ENCODE measurements at places on chromosomes 12 and 14.

DNA sequence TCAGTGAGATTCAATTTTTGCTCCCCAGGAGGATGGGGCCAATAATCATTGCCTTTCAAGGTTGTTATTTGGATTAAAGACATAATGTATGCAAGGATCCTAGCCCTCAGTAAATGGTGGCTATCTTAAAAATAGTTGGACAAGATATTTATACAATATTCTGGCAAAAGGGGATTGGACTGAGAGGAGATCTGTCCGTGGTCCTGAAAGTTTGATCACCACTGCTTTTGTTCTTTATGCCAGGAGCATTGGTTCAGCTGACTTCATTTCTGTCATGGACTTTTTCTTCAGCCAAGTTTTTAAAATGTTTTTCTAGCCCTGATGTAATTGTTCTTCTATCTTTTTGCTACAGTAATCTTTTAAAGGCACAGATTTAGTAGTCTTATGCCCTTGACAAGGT, 70.2 kb upstream of the TCL1A start:
- no peak for DNase-seq

DNA sequence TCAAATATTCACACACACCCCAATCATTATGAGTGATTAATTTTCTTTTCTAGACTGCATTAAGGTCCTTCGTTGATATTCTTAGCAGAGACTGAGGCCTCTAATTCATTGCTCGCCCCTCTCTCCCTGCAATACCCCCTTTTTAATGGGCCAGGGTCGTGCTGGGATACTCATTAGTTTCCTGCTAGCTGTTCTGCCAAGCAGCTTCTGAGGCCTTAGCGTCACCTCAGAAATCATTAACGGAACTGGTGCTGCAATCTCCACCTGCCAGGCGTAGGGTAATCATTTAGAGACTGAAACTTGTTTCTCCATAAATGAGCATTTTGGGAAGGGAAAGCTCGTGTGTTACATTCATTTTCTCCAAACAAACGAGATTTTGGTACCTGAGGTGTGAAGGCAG, 1054.7 kb downstream of the GALC start:
- no peak for DNase-seq

GRCh38 chr12:981176-981828, 9.7 kb upstream of the ERC1 start:
- DNase-seq = no peak

- DNase-seq = no peak
These were observed 58.5 kb upstream of the ATF7IP start for GRCh38 chr12:14307004-14307403.

- DNase-seq = no peak
These were observed 408 bp upstream of the CACNA2D4 start for GRCh38 chr12:1918884-1919236.

- no peak for DNase-seq
These were observed 402.9 kb downstream of the ZFP36L1 start for GRCh38 chr14:68389943-68390342.

DNA sequence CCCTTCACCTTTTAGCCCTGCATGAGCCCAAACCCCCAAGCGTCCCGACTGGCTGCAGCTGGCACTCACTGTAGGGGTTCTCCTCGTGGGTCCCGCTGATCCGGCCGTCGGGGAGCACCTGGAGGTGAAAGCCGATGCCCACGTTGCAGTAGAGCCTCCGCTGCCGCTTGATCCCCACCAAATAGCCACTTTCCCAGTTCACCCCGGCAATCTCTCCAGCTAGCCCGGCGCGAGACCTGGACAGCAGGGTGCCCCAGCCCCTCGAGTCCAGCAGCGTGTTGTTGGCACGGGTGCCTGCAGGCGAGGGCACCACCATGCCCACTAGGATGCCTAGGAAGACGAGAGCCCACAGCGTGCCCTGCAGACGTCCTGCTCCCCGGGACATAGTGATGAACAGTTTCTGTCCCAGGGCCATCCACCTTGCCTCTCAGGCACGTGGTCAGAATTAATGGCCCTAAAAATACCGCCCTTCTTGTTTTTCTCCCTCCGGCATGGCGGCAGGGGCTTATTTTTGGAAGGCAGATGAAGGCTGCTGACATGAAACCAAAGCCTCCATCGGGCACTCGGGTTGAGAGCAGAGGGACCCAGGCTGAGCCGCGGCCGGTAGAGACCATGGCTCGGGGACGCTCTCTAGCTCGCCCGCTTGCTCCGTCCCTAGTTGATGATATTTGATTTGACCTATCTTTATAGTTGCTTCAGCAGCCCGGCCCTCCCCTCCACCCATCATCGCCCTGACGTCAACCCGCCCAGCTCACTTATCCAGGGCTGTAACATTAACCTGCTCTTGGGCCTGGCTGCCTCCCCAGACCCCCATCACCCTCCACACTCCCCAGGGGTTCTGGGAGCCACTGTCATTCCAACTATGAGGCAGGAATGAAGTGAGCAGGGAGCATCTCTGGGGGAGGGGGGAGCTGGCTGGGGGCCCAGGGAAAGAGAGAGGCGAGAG, at the start of gene FGF6:
Gene FGF6, minus strand, starts transcription at position 660 of the 946 bp plus-strand sequence. Its CDS starts 245 bp downstream, at position 415.
- no peak for DNase-seq

DNA sequence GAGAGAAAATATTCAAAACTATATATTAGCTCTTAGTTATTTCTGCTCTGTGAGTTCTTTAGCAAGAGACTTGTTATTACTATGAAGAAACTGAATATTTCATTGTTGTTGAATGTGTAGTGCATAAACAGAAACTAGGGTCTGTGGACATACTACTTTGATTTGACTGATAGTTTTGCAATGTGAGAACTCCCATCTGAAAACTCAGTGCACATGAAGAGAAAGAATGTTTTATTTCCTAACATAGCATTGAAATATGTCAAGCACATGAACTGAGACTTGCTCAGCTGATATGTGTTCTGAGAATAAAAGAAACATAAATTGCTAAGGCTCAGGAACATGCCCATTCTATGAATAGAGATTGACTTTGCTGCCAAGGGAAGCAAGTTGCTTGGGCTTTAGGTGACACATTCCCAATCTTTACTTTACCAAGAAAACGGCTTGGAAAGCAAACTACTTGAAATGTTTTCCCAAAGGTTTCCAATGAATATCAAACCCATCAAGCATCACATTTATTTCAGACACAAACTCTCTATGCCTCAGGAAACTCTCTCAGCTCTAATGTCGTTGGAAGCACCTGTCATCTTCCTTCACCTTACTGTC, 290.4 kb downstream of the SLC16A7 start:
- no peak for DNase-seq

DNA sequence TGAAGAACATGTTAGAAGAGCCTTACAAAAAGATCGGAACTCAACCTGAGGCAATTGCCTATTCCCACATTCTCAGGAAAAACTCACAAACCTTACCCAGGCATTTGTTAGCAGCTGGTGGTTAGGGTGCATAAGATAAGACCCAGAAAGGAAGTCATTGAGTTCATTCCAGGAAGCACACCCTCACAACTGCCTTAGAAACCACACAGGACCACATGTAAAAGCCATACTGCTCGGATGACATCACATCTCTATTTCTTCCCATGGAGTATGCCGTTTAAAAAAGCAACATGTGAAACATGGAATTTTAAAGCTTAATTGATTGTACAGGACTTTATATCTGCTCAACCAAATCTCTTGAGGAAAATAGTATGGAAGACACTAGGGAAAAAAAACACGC, 411.2 kb downstream of the DAD1 start:
- no peak for DNase-seq

DNA sequence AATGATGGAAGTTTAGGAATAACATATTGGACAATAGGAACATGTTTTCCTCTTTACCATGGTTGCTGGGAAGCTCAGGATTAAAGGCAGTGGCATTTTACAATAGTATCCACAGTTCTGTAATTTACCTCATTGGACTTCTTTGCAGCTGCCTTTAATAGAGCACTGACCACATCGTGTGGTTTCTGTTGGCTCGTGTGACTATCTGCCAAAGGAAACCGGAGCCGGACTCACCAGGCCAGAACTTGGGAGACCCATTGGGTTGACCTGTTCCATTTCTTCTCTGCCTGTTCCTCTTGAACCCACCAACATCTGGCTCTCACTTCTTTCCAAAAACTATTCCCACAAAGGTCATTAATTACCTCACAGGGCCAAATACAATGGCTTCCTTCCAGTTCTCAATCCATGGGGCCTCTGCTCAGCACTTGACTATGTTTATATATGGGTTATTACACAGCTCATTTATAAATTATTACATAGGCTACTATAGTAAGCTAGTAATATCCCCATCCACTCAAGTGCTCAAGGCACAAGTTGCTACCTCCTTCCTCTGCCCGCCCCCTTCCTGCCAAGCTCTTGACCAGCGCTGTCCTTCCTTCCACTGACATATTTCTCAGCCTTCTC, 121.5 kb upstream of the VASH1 start:
- DNase-seq = no peak

DNA sequence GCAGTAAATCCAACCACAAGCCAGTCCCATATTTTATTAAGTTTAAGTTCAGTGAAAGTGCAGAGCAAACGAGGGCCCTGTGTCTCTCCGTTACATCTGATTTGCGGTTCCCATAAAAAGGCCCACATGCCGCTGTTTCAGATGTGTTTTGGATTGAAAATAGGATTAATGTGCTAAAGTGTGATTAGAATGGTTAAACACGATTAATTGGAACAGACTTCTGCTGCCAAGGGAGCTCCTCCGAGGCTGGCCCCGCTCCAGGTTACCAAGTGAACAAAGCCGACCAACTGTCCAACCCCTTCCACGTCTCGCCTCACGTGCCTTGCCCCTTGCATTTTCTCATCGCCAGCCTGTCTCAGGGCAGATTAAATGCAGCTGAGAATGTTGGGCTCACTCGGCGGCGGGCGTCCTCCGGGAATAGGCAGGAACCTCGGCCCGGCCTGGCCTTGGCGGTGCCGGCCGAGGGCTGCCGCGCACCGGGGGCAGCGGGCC, 166.5 kb upstream of the GSC start:
- DNase-seq = no peak

DNA sequence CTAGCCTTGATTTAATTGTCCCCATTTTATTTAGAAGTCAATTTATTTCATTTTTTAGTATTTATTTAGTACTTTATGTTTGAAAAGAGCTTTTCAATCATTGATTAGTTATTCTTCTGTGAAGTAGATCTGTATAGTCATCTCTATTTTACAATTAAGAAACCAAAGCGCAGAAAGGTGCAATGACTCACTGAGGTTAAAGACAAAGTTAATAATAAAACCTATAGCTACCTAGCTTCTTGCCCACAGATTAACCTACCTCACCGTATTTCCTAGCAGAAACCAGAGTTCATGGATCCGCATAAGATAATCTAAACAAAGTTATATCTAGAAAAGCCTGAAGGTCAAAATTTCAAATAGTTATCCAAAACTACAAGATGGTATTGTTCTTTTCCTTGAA, 176.4 kb downstream of the GRIN2B start:
- DNase-seq = no peak

DNA sequence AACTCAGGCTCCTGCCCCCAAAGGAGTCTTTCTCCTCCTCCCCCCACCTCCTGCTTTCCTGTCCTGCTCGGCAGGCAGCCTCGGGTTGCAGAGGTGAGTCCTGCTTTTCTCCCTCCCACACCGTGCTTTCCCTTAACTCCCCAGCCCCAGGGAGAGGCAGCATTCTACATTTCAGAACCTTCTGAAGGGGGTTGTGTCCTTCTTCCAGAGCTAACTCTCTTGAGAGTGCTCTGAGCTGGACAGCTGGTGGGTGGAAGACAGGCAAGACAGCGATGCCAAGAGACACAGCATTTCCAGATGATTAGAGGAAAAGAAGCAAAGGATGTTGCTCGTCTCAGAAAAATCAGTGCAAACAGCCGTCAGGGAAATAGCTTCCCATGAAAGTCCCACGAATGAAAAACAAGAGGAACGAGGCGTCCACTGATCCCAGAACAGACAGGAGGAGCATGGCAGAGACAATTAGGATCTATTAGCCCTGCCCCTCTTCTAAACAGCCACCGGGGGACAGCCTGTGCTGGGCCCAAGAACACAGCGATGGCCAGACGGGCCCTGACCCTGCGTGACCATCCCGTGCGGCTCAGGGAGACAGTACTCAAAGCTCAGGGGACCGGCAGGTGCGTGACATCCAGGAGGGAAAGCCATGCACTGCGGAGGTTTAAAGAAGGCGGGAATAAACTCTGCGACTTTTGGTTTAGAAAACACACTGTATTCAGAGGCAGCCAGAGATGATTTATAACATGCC, 216.5 kb upstream of the RTL1 start:
- DNase-seq = no peak

GRCh38 chr14:33120341-33120740, 181.7 kb downstream of the NPAS3 start:
- DNase-seq = no peak

- no peak for DNase-seq
These were observed 51.3 kb downstream of the SERPINA3 start for GRCh38 chr14:94663538-94663937.

DNA sequence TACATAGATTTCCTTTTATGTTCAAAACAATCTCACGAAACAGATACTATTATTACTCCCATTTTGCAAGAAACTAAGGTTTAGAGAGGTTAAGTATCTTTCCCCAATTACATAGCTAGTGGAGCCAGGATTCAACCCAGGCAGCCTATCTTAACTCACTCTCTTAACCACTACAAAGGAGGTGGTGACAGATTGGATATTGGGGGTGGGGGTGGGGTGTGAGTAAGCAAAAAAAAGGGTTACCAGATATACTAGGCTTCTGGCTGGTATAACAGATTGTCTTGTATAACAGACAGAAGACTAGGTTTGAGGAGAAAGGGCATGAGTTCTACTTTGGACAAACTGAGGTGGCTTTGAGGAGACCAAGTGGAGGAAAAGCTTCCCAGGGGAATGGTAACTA, 2.1 kb downstream of the GMFB start:
- no peak for DNase-seq

GRCh38 chr14:75969891-75970290, 11.9 kb downstream of the TGFB3 start:
- DNase-seq = no peak

- no peak for DNase-seq
These were observed 84.5 kb upstream of the RTL1 start for GRCh38 chr14:100988011-100988410.

- DNase-seq = no peak
These were observed 38.1 kb upstream of the CMKLR1 start for GRCh38 chr12:108377260-108377659.

GRCh38 chr14:76810953-76811400, 1.7 kb downstream of the ANGEL1 start:
- peak; percentile 44 for DNase-seq

DNA sequence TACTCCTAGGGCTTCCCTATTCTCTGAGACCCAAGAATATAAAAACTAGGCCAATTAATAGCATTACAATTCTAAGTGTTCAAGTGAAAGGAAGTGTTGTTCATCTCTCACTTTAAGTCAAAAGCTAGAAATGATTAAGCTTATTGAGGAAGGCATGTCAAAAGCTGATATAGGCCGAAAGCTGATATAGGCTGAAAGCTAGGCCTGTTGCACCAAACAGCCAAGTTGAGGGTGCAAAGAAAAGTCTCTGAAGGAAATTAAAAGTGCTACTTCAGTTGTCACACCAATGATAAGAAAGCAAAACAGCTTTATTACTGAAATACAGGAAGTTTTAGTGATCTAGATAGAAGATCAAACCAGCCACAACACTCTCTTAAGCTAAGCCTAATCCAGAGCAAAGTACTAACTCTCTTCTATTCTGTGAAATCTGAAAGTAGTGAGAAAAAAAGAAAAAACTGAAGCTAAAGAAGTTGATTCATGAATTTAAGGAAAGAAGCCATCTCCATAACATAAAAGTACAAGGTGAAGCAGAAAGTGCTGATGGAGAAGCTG, 68.9 kb downstream of the SLC6A15 start:
- DNase-seq = no peak

- no peak for DNase-seq
These were observed 31.5 kb downstream of the NTN4 start for GRCh38 chr12:95759039-95759438.
